ENCODE measurements at places on chromosomes 4 and X. TPM values are rescaled to one million over a fixed set of nuclear protein-coding genes. Genes with fewer than 3 reads are reported as not detected.

DNA sequence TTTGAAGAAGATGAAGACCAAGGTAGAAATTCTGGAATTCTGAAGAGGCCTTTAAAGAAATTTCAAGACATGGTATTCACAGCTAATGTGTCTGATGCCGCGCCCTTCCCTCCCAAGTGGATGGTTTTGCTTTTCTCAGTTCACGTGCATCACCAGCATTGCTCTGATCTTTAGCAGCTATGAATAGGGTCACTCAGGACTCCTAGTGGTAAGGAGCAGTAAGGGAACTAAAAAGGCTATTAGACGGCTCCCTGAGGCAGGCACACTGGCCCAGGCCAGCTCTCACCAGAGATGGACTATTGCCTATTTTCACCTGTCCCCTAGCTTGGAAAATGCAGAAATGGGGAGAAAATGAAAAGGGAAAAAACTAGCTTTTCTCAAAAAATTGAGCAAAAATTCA, 447.5 kb upstream of the RASGEF1B start:
- DNase-seq, result no peak

DNA sequence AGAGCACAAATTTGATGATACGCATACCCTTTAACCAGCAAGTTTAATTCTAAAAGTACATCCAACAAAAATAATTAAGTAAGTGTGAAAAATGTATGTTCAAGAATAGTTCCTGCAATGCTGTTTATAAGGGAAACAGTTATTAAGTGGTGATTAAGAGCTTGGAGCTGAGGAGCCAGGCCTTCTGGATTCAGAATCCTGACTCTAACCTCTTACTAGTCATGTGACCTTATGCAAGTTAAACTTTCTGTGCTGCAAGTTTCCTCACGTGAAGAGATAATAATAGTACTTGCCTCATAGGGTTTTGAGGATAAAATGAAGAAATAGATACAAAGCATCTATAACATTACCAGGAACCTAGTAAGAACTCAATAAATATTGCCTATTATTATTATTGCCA, 77.7 kb downstream of the FAM13A start:
- no peak for DNase-seq

GRCh38 chrX:130705591-130705990, 197.4 kb downstream of the ENOX2 start:
- no peak for DNase-seq

GRCh38 chrX:129679901-129680300, 25.1 kb upstream of the APLN start:
- no peak for DNase-seq

The TEC gene
- total RNA-seq, result 5.9 TPM

- DNase-seq, result no peak
These were observed 6.8 kb upstream of the ABLIM2 start for GRCh38 chr4:8165374-8165896.

- DNase-seq, result no peak
These were observed 24.8 kb downstream of the KLHL15 start for GRCh38 chrX:24002167-24002566.

The ZFYVE28 gene
- total RNA-seq, result 18.9 TPM

DNA sequence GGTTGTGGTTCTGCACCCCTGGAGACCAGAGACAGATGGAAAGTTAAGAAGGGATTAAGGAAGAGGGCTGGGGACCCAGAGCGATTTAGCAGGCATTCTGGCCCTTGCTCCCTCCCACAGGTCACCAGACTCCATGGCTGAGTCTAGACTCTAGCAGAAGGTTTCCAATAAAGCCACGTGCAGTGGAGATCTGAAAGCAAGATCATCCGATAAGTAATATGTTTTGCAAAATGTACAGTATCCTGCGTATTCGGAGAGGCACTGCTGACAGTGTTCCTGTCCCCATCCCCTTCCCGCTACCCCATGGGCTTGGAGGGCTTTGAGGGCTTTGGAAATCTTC, 531 bp upstream of the GPRIN3 start:
- DNase-seq, result no peak

- no peak for DNase-seq
These were observed 1967.9 kb downstream of the C4orf33 start for GRCh38 chr4:131063878-131064277.

The KLHL4 gene
- total RNA-seq, result 2.1 TPM

DNA sequence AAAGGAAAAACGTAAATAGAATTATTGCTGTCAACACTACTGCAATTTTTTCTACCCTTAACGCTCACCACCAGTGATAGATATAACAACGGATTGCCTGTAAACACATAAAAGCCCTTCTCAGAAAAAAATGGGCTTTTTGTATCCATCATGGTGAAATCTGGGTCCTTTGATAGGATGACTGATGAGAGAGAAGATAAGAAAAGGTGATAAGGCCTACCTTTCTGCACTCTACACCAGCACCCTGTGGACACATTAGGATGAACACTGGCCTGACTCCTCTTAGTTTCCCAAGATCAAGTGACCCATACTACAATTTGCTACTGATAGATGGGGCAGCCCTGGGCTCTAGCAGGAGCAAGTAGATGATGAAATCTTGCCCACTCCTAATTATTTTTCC, 112.3 kb upstream of the RAP2C start:
- no peak for DNase-seq

Measured in kidney (tissue), 22 donors.